Right cardiac atrium (tissue), 5 donors: ENCODE measurements at places on chromosomes 5 and 9. TPM values are rescaled to one million over a fixed set of nuclear protein-coding genes. Genes with fewer than 3 reads are reported as not detected.

DNA sequence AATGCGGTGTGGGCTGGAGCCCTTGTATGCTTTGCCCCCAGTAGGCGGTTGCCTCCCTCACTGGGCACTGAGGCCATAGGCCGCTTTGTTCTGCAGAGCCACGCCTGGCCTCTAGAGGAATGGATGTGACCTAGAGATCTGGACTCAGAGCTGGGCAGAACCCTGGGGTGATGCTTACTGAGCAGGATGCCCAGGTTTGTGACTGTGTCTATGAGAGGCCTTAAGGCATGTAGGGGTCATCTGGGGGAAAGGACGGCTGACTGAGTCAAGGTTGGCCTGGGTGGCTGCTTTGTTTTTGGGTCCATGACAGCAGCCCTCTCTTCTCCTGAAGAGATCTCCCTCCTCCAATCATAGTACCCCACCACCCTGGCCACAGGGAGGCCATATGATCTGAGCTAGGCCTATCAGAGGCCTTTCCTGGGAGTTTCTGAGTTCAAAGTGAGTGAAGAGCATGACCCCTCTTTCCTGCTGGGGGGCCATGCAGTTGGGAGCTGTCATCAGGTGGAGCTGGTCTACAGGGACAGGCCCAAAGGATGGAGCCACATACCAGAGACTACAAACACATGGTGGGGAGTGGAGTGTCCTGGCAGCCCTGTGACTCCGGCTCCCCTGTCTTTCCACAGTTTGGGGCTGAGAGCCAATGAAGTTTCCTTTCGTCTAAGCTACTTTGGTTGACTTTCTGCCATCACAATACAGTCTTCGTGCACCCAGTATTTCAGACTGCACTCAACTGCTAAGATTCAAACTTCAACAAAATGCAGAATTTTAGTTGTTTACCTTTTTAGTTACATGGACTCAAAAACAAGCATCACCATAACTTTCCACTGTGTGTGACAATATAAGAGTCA lies 165.4 kb downstream of the AUH start:
- no peak for DNase-seq

DNA sequence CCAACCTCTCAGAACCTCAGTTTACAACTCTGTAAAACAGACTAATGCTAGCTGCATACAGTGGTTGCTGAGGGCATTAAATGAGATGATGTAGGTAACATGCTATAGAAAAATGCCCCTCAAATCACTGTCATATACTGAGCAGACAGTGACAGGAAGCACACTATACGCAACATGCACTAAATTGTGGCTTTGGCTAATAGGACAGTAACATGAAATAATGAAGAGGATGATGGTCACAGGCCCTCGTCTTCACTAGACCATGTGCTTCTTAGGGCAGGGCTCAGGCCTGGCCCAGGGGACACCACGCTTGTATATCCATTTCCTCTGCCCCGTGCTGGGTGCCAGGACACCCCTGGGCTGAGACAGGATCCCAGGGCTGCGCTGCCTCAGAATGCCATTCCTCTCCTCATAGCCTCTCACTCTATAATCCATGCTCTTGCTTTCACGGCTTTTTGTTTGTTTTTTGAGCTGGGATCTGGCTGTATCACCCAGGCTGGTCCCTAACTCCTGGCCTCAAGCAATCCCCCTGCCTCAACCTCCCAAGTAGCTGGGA lies 18.9 kb downstream of the CSF1R start:
- DNase-seq, result no peak

- DNase-seq, result peak; percentile 77
These were observed 661 bp downstream of the NSMF start for GRCh38 chr9:137458194-137459151.

Gene TPM2
- 573 TPM for total RNA-seq

Gene RCL1
- 6.5 TPM for total RNA-seq

GRCh38 chr9:96149533-96150280 lies 152.3 kb downstream of the HSD17B3 start:
- no peak for DNase-seq

DNA sequence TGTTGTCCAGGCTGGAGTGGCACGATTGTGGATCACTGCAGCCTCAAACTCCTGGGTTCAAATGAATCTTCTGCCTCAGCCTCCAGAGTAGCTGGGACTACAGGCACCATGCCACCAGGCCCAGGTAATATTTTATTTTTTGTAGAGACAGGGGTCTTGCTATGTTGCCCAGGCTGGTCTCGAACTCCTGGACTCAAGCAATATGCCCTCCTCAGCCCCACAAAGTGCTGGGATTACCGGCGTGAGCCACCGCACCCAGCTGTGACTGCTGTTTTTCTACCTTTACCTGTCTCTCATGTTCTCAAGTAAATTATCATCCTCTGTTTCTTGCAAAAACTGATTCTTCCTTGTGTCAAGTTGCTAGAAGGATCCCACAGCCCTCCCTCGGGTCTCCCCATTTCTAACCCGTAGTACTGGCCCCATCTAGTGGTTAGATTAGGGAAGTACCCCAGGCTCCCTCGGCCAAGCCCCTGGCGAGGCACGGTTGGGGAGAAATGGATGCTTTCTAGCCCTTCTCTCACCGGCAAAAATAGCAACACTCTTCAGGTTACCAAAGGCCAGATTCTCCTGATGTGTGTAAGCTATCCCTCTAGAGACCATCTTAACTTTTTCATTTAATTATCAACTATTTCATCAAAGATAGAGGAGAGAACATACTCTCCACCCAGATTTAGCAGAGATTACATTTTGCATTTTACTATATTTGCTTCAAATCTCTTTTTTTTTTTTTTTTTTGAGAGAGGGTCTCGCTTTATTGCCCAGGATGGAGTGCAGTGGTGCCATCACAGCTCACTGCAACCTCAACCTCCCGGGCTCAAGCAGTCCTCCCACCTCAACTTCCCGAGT lies 19.2 kb upstream of the TOR1B start:
- peak; percentile 66 for DNase-seq

DNA sequence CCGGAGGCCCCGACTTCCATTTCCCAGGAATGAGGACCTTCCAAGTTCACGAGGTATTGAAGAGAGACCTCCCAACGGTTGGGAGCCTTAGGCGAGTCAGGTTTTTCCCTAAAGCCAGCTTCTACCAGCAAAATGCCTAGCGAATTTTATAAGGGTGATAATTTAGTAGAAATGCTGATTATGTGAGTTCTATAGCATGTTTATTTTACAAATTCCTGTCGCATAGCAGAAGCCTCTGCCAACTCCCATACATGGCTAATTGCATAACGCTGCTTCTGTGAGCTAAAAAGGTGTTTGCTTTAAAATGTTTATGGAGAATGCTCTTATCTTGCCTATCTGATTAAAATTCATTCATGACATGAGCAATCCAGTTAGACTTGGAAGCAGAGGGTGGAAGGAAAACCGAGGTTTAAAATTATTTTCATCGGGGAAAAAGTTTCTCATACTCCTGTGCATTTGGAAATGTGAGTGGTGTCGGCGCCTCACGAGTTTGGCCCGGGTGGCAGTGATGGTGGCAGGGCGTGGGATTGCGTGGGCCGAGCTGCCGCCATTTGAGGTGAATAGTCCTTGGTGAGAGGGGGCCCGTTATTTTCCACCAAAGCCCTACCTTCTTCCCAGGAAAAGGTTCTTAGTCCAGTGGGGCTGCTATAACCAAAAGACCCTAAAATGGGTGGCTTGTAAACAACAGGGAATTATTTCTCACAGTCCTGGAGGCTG lies 104.4 kb upstream of the FCN2 start:
- no peak for DNase-seq

Gene TMEM215
- not detected for total RNA-seq

- DNase-seq, result peak; percentile 31
These were observed 88.8 kb downstream of the PHF2 start for GRCh38 chr9:93665128-93665636.

Gene IPO11
- 37.4 TPM for total RNA-seq

- DNase-seq, result no peak
These were observed 156.3 kb downstream of the GOLPH3 start for GRCh38 chr5:32017692-32018367.
